ENCODE measurements at places on chromosomes 7 and 10.

GRCh38 chr7:151920488-151920887 is 35.8 kb upstream of the GALNTL5 start:
- no peak for DNase-seq

DNA sequence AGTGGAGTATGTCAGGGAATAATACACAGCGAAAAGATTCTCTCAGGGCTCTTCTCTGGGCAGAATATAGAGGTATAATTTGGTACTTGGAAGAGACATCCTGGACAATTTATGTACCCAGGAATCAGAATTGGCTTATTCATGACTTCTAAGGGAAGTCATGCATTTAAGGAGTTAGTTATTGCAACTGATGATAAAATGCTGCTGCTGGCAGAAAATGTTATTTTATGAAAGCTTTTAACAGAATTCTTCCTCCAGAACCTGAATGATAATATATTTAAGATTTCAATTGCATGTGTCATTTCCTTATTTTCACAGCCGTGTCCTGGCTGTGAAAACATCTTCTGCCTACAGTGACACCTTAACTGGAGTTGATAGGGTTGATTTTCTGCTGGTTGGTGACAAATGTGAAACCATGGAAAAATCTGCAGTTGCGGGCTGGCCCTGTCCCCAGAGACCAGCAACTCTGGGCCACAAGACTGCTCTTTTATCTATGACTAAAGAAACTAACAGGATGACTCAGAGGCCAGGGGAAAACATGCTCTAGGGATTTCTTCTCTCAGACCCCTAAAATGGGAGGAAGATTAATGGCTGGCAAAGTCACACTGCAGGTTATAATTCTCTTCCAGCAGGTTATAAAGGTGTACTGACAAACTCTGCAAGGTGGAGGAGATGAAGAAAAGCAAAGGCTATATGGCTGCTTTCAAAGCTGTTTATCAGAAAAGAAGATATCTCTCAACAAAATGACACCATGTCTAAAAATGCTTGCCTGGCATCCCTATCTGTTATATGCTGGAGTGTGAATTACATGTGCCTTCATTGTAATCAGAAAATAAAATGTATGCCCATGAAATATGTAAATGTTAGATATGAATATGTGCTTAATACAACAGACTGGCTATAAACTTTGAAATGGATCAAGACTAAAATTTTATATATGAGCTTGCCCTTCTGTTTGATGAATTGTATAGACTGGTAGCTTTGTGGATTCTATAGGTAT is 12.1 kb upstream of the TRUB1 start:
- peak; percentile 2 for DNase-seq

- no peak for DNase-seq
Measured at GRCh38 chr7:38410056-38410455, 136.6 kb upstream of the TARP start.

DNA sequence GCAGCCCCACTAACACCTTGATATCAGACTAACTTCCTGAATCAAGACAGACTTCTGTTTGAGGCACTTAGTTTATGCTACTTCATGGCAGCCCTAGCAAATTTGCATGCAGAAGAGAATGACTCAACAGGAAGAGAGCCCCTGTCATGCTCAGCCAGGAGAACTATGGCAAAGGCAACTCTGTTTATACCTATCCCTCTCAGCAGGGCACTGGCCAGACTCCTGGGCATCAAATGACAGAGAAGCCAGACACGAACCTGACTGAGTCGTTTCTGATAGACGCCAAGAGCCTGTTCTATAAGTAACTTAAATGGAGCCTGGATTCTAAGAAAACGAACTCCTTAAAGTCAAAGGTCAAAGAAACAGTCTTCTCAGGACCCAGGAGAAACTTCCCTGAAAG is 50.9 kb upstream of the UNC5B start:
- no peak for DNase-seq

DNA sequence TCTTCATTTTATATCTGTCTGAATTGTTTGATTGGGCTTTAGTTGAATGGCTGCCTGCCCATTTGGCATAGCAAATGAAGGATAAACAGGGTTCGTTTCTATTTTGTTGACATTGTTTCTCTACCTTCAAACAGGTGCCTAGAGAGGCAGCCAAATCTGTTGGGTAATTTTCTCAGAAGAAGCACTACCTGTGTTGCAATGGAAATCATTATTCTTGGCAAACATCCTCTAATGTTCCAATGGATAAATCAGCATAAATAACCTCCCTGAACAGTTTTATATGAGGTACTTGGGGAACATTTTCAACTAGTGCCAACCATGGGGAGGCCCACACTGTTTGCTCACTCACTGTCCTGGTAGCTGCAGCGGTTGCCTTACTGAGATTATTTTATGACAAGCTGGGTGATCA is 64.4 kb upstream of the PLPP4 start:
- no peak for DNase-seq

DNA sequence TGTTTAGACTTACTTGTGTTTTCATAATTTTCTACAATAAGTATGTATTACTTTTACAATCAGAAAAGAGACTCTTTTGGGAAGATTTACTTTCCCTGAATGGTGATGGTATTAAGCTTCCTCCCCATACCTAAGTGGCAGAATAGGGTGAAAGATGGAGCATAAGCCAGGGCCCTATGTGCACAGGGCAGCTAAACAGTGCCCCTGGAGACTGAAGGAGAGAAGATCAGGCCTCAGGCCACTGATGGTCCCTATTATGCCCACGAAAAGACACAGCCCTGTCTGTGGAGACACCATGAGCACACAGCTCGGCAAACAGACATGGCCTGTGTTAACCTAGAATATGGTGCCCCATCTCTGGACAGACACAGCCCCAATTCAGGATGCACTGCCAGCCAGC is 139.4 kb downstream of the OAT start:
- no peak for DNase-seq

DNA sequence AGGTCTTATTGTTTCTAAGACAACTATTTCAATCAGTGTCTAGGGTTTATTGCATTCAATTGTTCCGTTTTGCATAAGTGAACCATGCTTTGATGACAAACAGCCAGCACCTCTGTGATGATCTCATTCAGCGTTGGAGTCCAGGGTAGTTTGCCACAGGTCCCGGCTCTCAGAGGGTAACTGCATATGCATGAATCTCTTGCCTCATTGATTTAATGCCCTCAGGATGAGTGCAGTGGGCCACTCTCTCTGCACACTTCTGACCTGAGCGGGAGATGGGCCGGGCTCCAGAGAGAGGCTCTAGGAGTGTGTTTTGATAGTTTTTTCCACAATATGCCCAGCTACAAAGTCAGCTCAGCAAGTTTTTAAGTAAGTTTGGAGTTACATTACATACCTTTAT is 83.9 kb downstream of the HECW1 start:
- no peak for DNase-seq

GRCh38 chr10:71819441-71819861 is 31.6 kb downstream of the PSAP start:
- DNase-seq = no peak

GRCh38 chr7:46559194-46559832 is 638.2 kb upstream of the IGFBP3 start:
- DNase-seq = no peak

DNA sequence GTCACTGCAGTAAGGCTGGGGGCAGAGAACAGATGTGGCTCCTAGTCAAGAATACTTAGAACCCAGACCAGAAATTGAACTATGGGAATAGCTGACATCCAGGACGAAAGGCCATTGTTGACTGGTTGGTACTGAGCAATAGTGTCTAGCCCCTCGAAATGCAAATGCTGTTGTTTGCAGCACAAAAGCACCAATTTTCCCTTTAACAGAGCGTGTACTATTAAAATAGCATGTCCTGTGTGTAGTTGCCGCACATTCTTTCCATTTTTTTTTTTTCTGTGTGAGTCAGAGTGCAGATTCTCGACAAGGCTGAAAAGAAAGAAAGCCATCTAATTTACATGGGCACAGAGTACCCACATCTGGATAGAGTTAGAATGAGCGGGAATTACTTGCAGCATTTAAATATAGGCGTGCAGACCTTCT is 302.4 kb downstream of the PTEN start:
- no peak for DNase-seq

GRCh38 chr7:28272461-28272877 is 91.9 kb upstream of the JAZF1 start:
- no peak for DNase-seq

DNA sequence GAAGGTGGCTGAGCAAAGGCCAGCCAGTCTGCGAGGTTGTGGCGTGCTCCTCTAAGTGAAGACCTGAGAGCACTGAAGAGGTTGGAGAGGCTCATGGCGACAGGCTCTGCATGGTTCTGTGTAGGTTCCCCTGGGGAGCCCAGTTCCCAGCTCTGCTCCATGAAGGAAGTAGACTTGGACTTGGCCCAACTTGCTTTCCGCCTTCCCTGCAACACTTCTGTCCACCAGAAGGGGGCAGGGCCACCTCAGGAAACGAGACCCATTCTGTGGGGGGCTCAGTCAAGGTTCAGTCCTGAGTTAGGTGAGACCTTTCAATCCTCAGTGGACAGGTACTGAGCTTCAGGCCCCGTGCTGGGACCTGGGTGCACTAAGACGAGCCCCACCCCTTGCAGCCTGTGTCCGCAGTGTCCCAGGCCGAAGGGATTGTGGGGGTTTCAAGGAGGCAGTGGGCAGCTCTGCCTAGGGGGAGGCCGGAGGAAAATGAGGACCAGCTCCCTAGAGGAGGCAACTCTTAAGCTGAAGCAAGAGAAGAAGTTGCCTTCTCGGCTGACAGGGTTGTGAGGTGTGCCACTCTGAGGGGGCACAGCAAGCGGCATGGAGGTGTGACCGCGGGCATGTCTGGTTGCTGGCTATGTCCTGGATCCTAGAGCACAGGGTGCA is 15.0 kb upstream of the PCBD1 start:
- peak; percentile 54 for DNase-seq

DNA sequence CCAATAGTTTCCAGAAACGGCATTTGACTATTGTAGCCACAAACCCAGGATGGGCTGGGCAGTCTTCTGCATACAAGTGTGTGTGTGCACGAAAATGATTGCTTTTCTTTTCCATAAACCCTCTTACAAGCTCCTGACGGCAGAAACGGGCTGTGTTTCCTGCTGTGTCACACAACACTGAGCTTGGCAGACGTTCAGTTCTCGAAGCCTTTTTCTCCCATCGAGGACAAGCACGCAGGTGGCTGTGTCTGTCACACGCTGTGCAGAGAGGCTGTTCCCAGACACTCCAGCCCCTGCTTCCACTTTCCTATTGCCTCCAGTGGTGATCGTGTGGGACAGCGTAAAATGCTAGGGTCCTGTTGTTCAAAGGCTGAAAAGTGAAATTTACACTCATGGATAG is 32.1 kb downstream of the RBAK start:
- DNase-seq = no peak

GRCh38 chr7:14760730-14761478 is 141.6 kb downstream of the DGKB start:
- DNase-seq = no peak

DNA sequence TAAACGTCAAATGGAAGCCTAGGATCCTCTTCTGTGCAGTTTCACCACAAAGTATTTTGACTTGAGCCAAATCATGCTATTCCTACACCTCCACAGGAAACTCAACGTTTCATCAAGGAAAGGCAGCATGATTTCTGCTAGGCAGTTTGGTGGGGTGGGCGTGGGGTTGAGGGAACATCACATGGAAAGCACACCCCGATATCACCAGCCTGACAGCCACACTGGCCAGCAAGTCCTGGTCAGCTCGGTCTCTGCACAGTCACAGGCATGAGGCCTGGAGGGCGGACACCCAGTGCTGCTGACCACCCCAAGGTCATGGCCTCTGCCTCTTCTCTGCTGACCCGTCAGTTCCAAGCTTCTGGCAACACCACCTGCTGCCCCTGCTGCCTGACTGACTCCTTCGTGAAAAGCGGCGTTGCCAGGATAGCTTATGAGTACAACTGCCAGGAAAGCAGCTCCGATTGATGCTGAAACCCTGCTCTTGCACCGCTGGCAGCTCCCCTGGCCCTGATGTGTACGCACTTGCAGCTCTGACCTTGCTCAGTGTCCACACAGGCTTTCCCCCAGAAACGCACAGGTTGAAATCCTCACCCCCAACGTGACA is 171.5 kb downstream of the DIP2C start:
- DNase-seq = no peak

DNA sequence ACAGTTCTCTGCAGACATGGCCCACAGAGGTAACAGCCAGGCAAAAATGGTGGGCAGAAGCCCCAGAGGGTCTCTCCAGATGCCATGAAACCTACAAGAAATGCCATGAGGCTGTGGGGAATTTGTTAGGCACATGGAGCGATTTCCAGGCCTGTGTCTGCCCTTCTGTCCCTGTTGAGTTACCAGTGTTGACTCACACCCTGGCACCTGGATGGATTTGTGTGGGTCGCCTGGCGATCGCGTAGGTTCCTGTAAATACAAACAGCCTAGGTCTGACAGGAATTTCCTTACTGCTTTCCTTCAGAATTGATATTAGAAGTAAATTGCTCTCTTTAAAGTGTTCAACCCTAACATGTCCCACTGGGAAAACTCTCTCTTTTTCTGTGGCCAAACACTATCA is 164.9 kb upstream of the EEPD1 start:
- no peak for DNase-seq

GRCh38 chr10:36221101-36221500 is 579.0 kb upstream of the FZD8 start:
- DNase-seq = no peak

- DNase-seq = peak; percentile 73
Measured at GRCh38 chr7:2688409-2689342, 674 bp downstream of the AMZ1 start.

GRCh38 chr10:44673245-44673983 is 237.7 kb upstream of the TMEM72 start:
- DNase-seq = no peak

GRCh38 chr10:94138391-94138790 is 144.7 kb downstream of the PLCE1 start:
- no peak for DNase-seq

DNA sequence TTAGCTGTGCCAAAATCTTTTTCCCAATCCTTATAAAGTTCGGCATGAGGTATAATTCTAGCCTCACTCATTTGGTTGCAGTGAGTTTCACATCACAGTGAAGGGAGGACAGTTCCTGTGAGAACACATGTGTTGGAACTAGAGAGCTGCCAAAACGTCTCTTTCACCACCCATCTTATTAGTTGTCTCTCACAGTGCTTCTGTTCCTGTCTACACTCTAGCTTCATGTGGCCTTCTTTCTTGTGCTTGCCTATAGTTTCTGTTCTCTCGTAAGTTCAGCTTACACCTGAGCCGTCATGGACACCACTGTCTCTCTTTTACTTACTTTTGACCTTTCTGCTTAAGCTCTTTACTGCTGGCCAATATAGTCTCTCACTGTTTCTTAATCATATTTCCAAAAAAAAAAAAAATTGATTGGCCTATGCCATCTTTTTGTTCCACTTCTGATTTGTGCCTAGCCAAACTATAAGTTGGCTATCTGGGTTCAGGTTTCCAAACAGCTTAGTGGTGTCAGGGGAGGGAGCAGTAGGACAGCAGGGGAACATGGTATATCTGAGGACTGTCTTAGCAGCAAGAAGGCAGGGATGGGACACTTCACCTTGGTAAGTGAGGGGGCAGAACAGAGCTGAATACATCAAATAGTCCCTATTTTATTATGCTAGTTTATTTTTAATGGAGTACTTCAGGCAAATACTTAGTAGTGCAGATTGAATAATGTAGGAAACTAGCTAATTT is 38.0 kb downstream of the ZNRF2 start:
- DNase-seq = no peak
